Activated CD4-positive, alpha-beta memory T cell treated with anti-CD3 and anti-CD28 coated beads for 36 hours (primary cell): ENCODE measurements at places on chromosomes 7 and 10.

DNA sequence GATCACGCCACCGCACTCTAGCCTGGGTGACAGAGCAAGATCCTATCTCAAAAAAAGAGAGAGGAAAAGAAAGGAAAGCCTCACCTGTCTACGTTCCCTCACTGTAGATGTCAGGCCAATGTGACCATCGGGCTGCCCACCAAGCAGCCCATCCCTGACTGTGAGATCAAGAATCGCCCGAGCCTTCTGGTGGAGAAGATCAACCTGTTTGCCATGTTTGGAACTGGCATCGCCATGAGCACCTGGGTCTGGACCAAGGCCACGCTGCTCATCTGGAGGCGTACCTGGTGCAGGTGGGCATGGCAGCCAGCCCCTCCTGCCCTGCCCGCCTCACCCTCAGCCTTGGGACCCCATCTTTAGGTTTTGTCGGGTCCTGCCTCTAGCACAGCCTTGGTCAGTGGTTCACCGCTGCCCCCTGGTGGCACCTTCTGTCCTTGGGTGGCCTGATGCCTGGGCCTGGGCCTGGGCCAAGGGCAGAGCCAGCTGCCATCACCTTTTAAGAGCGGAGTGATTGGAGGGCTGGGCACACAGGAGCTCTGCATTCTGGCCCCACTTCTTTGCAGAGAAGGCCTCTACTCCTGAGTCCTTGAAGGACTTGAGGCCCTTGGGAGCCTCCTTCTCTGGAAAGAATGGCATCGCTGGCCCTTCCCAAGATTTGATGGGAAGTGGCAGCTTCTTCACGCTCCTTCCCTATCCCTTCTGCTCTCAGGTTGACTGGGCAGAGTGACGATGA is 14.4 kb upstream of the AHCYL2 start:
- peaks cover 4% of the 10 kb centered on the region for H3K27me3 ChIP-seq
- DNase-seq, result peak; percentile 82
- H3K4me3 ChIP-seq, result no peak overlapping the region
- H3K36me3 ChIP-seq, result no peaks in the 10 kb centered on the region
- no peaks in the 10 kb centered on the region for H3K4me1 ChIP-seq
- no peak overlapping the region for H3K27ac ChIP-seq

GRCh38 chr7:83547526-83547925 is 101.4 kb downstream of the SEMA3E start:
- H3K27me3 ChIP-seq, result no peaks in the 10 kb centered on the region
- no peaks in the 10 kb centered on the region for H3K36me3 ChIP-seq
- no peak overlapping the region for H3K4me3 ChIP-seq

GRCh38 chr10:20949967-20950366 is 52.9 kb upstream of the NEBL start:
- no peaks in the 10 kb centered on the region for H3K36me3 ChIP-seq
- no peak for DNase-seq
- no peak overlapping the region for H3K4me3 ChIP-seq
- H3K27ac ChIP-seq, result no peak overlapping the region
- H3K4me1 ChIP-seq, result no peaks in the 10 kb centered on the region

DNA sequence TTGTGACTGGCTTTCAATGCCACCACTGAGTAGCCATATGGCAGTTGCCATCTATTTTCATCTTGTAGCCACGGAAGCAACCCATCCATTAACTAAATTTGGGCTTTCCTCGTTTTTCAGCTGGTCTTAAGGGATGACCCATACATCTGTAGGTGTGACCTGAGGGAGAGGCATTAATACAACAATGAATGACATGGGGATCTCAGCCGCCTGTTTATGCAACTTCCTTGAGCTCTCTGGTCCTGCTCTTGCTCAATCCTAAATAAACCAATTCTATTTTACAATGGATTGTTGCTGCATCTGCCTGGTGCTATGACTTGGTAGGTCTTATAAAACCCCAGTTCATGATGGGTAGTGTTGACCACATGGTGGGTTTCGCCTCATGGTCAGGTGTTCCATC is 21.9 kb upstream of the ADAM22 start:
- H3K27ac ChIP-seq, result no peak overlapping the region
- no peak for DNase-seq
- H3K4me3 ChIP-seq, result no peak overlapping the region
- peaks cover 8% of the 10 kb centered on the region for H3K36me3 ChIP-seq

DNA sequence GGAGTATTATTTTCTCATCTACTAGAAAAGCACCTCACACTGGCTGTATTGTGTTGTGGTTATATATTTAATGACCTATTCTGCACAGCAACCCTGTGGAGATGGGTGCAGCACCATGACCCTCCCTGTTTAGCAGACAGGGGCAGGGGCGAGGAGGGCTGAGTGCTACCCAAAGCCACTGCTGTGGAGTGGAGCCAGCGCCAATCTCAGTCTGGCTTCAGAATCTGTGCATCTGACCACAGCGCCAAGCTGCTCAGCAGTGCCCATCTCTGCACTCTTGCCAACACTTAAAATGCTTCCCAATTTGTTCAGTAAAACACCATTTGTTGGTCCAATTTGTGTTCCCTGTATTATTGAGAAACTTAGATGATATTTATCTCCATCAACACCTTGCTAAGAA is 239.1 kb downstream of the ZMYND11 start:
- no peak for DNase-seq
- H3K27me3 ChIP-seq, result no peaks in the 10 kb centered on the region
- H3K36me3 ChIP-seq, result no peaks in the 10 kb centered on the region
- H3K27ac ChIP-seq, result no peak overlapping the region
- no peaks in the 10 kb centered on the region for H3K4me1 ChIP-seq
- H3K4me3 ChIP-seq, result no peak overlapping the region

GRCh38 chr7:106793015-106793975 is 71.8 kb upstream of the PIK3CG start:
- no peaks in the 10 kb centered on the region for H3K4me1 ChIP-seq
- H3K27ac ChIP-seq, result no peak overlapping the region
